Stimulated activated CD8-positive, alpha-beta memory T cell treated with anti-CD3 and anti-CD28 coated beads, Interleukin-4, amount 100 ng/mL, for 1 hour (primary cell): ENCODE measurements at places on chromosomes 1 and 21.

- DNase-seq: no peak
These were observed 13.4 kb upstream of the DPT start for GRCh38 chr1:168742386-168742785.

DNA sequence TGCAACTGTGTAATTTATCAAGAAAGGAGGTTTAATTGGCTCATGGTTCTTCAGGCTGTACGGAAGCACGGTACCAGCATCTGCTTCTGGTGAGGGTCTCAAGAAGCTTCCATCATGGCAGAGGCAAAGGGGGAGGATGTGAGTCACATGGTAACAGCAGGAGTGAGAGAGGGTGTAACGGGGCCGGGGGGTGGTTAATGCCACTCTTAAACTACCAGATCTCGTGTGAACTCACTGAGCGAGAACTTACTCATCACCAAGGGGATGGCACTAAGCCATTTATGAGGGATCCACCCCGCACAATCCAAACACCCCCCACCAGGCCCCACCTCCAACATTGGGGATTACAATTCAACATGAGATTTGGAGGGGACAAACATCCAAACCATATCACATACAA is 21.0 kb upstream of the IFFO2 start:
- DNase-seq: no peak

DNA sequence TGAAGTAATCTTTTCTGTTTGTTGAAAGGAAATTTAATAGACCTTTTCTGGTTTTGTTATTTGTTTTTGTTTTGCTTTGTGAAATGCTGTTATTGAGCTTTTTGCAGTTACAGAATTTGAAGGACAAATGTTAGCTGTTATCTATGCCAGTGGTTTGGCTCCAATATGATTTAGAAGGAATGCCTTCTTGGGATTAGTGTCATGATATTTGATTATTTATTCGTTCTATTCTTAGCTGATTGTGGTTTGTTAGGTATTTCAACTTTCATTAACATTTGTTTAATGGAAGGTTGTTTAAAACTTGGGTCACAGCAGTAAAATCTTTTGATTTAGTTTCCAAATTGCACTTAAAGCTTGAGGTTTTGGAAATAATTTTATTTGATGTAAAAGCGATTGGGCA is 33.5 kb downstream of the ADGRL2 start:
- DNase-seq: no peak

- DNase-seq: no peak
These were observed 27.4 kb downstream of the DUSP10 start for GRCh38 chr1:221714227-221715152.

GRCh38 chr21:29669416-29669815 is 270.4 kb downstream of the GRIK1 start:
- no peak for DNase-seq

GRCh38 chr1:103273106-103273505 is 164.8 kb upstream of the COL11A1 start:
- no peak for DNase-seq

DNA sequence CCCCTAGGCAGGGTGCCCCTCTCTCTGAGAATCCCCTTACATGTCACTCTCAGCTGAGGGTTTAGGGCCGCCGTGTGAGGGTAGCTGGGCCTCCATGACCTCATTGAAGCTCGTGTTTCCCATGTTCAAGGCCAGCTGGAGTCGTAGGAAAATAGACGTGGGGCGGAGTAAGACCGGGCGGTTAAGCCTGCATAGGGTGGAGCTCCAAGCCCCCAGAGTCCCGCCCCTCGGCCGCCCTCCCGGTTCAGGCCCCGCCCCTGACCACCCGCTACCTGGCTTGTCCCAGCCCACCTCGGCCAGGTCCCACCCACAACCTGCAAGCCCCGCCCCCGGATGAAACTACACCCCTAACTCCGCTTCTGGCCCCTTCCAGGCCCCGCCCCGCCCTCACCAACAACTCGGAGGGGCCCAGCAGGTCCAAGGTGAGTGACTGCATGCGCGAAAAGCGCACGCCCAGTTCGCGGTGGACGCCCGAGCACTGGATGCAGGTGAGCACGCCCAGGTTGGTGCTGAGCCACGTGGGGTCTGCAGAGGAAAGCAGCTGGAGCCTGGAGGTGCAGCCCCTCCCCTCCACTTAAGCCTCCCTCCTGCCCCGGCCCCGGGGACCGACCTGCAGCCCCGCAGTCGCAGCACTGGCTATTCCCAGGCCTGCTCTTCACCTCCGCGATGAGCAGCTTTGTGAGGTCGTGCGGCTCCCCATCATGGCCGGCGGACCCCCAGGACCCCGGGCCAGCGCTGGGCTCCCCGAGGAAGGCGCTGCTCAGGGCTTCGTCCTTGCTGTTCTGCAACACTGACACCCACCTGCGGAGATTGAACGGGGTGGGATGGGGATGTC is 12.2 kb upstream of the TCEA3 start:
- no peak for DNase-seq

GRCh38 chr1:19325958-19326747 is 14.0 kb downstream of the SLC66A1 start:
- DNase-seq: no peak

GRCh38 chr1:63463248-63463647 is 59.8 kb downstream of the ITGB3BP start:
- DNase-seq: no peak

GRCh38 chr1:99657213-99658030 is 11.5 kb downstream of the PALMD start:
- no peak for DNase-seq

DNA sequence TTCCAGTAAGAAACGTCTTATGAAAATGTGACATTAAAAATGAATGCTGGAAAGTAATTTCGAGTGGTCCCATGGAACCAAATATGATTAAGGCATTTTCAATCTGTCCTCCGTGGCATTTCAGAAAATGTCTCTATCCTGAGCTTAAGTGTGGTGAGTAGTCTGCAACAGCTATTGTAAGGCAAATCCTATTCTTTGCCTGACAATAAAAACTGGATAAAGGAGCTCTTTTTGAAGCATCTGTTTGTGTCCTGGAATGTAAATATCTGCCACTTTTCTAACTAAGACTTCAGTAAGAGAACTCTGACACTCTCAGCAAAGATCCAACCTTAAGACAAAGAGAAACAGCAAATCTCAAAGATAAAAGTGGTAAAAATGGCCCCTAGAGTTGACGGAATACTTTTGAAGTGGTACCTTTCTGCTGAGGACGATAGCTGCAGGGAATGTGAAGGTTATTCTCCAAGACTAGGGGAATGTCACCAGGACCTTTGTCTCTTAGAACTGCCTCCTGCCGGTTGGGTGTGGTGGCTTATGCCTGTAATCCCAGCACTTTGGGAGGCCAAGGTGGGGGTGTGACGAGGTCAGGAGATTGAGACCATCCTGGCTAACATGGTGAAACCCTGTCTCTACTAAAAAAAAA is 486.7 kb upstream of the ZP4 start:
- DNase-seq: no peak

DNA sequence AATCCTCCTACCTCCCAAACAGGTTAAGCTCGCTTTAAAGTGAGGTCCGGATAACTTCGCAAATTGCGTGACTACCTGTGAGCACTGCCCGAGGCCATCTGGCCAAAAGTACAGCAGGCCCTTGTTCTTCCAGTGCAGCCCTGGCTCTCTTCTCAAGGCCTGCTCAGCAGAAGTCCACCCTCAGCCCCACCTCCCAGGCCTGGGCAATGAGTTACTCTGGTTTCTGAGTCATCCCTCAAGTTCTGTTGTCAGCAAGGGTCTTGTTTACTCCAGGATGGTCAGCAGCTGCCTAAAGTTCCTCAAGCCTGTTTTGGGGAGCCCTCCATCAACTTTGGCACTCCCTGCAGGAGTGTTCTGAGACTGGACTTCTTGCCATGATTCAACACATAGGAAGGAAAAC is 101.7 kb downstream of the BCAR3 start:
- no peak for DNase-seq

DNA sequence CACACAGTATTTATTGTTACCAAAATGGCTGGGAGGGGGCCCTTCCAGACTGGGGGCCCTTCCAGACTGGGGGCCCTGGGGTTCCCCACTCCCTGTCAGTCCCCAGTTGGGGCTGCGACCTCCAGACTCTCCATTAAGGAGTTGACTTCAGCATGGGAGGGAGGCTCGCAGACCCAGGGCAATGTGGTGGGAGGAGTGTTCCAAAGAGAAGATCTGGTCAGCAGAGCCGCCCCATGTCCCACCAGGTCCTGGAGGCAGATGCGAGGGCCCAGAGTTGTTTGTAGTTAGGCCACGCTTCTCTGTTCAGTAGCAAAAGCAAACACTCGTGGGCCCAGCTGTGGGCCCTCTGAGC is 285.5 kb downstream of the LRRC40 start:
- DNase-seq: no peak

- DNase-seq: no peak
These were observed 6.8 kb downstream of the FNDC5 start for GRCh38 chr1:32863881-32864245.

GRCh38 chr1:4207842-4208692 is 308.0 kb upstream of the C1orf174 start:
- DNase-seq: no peak

DNA sequence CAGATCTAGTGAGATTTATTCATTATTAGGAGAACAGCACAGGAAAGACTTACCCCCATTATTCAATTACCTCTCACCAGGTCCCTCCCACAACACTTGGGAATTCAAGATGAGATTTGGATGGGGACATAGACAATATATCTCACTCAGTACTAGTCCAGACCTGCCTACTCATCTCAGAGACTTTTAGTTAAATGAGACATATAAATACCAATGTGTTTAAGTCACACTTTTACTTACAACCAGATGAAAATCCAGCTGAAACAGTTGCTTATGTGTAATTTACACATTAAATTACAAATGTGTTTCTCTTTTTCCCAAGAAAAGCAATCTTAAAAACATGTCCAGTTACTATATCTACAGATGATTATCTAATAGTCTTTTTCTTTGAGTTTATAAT is 1145.6 kb downstream of the KCNT2 start:
- DNase-seq: no peak

DNA sequence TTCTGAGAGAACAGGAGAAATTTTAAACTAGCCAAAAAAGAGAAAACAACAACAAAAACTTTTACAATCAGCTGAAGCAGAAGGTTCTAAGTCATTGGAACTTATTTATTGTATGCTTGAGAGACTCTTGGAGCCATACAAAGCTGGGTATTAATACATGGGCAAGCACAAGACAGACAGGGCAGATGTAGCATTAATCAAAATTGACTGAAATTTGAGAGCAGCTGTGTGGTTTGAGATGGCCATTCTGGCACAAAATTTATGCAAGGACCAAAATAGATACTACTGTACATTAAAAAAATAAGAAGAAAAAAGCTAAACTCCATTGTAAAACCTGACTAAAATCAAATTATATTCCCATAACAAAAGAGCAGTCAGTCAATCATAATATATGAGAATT is 892.5 kb downstream of the PLA2G4A start:
- no peak for DNase-seq

DNA sequence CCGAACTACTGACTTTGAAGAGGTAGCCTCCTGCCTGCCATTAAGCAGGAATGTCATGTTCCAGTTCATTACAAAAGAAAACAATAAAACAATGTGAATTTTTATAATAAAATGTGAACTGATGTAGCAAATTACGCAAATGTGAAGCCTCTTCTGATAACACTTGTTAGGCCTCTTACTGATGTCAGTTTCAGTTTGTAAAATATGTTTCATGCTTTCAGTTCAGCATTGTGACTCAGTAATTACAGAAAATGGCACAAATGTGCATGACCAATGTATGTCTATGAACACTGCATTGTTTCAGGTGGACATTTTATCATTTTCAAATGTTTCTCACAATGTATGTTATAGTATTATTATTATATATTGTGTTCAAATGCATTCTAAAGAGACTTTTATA is 159.8 kb upstream of the SGIP1 start:
- DNase-seq: no peak

DNA sequence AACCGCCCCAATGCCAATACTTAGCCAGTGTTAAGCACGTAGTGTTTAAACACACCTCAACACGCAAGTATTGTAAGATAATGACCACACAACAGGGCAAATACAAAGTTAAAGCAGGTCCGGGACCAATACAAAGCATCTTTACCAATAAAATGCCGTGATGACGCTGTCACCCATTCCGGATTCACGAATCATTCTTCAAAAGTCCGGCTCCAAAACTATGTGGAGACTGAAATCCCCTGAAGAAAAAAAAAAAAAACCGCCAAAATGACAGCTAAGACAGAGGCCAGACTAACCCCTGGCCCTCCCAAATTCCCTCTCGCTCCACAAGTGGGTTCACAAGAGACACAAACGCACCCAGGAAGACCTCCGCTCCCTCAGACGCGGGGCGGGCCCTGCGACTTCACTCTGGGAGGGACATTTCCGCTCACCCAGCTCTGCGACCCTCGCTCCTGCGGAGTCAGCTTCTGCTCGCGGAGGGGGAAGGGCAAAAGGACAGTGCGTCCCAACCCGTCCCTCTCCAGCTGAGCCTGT is 625 bp upstream of the DARS2 start:
- DNase-seq: no peak

DNA sequence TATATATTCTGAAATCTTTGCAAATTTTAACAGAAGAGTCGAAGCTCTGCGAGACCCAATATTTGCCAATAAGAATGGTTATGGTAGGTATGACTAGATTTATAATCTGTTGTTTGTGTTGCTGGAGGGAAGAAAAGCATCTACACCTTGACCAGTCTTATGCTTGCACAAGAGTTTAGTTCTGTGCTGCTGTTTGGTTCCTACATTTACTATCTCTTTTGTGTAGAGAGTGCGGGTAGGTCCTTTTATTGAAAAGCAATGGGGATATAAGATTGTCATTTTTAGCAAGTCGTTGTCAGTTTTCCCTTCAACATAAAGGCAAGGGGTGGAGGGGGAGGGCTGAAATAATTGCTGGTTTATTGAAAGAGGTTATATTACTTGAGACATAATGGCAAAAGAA is 396 bp downstream of the ELAVL4 start:
- DNase-seq: no peak

GRCh38 chr1:207032528-207033017 is at the start of gene C1orf116:
Gene C1orf116 (minus strand): TSS chr1:207032756. CDS start chr1:207027598, 5,158 bp downstream.
- DNase-seq: no peak

GRCh38 chr1:183223467-183223866 is 37.4 kb downstream of the LAMC2 start:
- DNase-seq: no peak

GRCh38 chr1:210727709-210728108 is 399.0 kb downstream of the HHAT start:
- no peak for DNase-seq

DNA sequence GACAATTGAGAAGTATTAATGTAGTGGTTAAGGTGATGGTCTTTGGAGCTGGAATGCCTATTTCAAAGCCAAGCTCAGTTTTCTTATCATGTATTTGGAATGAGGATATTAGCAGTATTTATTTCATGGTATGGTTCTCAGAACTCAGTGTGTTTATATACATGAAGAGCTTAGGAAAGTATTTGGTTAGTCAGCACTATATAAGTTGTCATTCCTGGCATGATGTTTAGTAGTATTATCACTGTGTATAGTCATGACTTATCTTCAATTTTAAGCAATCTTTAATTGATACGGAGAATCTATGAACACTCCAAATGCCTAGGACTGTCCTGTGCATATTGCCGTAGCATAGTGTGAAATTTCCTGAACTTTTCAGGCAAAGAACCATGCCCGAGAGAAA is 501.9 kb upstream of the USP24 start:
- DNase-seq: no peak
